Parietal lobe (tissue), 2 donors: ENCODE measurements at places on chromosomes 5 and 9. TPM values are rescaled to one million over a fixed set of nuclear protein-coding genes. Genes with fewer than 3 reads are reported as not detected.

PDGFRB gene
- 27.5 TPM for total RNA-seq

OR1Q1 gene
- not detected for total RNA-seq

MTRR gene
- 52.6 TPM for total RNA-seq

SH3RF2 gene
- total RNA-seq = 0.94 TPM

MFAP3 gene
- 168 TPM for total RNA-seq

MZB1 gene
- not detected for total RNA-seq

PROB1 gene
- total RNA-seq = 0.94 TPM

PCDHA1 gene
- total RNA-seq = 9.1 TPM

IFNA2 gene
- not detected for total RNA-seq

CDH6 gene
- 52.0 TPM for total RNA-seq

SPATA31D4 gene
- not detected for total RNA-seq

TMC1 gene
- 0.94 TPM for total RNA-seq

KCNV2 gene
- total RNA-seq = not detected

NEUROG1 gene
- 1.6 TPM for total RNA-seq

MTMR12 gene
- 28.8 TPM for total RNA-seq

AJM1 gene
- total RNA-seq = 1.9 TPM

AGXT2 gene
- not detected for total RNA-seq

GABBR2 gene
- 68.9 TPM for total RNA-seq

STPG3 gene
- not detected for total RNA-seq

TSTD2 gene
- 71.7 TPM for total RNA-seq

PDCD1LG2 gene
- 0.63 TPM for total RNA-seq

KCTD16 gene
- 28.5 TPM for total RNA-seq

CKMT2 gene
- 1.3 TPM for total RNA-seq

ADRB2 gene
- total RNA-seq = 0.94 TPM

LECT2 gene
- not detected for total RNA-seq

DOCK2 gene
- 6.3 TPM for total RNA-seq

PITX1 gene
- total RNA-seq = not detected

FAM81B gene
- total RNA-seq = not detected

C9orf152 gene
- not detected for total RNA-seq

CCL27 gene
- not detected for total RNA-seq

SLC22A4 gene
- 1.6 TPM for total RNA-seq

HTR1A gene
- total RNA-seq = 18.5 TPM

CTXN3 gene
- total RNA-seq = 0.63 TPM

PCDHGB2 gene
- 21.9 TPM for total RNA-seq

ANKRD34B gene
- total RNA-seq = 0.31 TPM

PCDHA9 gene
- 42.6 TPM for total RNA-seq

FAM78A gene
- total RNA-seq = 1.9 TPM

BTNL3 gene
- not detected for total RNA-seq

QRFP gene
- total RNA-seq = not detected

FABP6 gene
- total RNA-seq = 2.8 TPM

PCDHB10 gene
- 26.3 TPM for total RNA-seq

C8G gene
- not detected for total RNA-seq

CHD1 gene
- 126 TPM for total RNA-seq

PCDHB9 gene
- 11.9 TPM for total RNA-seq

RASA1 gene
- 81.4 TPM for total RNA-seq

SPINK9 gene
- not detected for total RNA-seq

ZNF354B gene
- total RNA-seq = 39.8 TPM

MYMK gene
- not detected for total RNA-seq

TAS2R1 gene
- 0.31 TPM for total RNA-seq

RNF38 gene
- 76.1 TPM for total RNA-seq

OMD gene
- not detected for total RNA-seq

GABRB2 gene
- total RNA-seq = 77.0 TPM

FANCG gene
- 39.4 TPM for total RNA-seq

ORM2 gene
- not detected for total RNA-seq

C5orf34 gene
- 5.0 TPM for total RNA-seq

F2RL1 gene
- total RNA-seq = 0.94 TPM

WNK2 gene
- 86.1 TPM for total RNA-seq

DAPK1 gene
- total RNA-seq = 187 TPM
